Neural progenitor cell (in vitro differentiated cells): ENCODE measurements at places on chromosomes 7 and 10.

DNA sequence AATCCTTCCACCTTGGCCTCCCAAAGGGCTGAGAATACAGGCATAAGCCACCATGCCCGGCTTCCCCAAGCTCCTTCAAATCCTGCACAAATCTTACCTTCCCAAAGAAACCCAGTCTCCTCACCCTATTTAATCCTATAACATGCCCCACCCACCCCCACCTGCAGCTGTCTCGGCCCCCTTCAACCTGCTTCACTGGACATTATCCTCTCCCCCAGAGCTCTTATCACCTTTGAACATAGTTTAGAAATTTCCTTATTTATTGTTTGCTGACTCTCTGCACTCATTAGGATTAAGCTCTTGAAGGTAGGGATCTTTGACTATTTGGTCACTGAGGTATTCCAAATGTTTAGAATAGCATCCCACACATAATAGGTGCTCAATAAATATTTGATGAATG is 3.5 kb downstream of the ZNF467 start:
- DNase-seq: no peak

GRCh38 chr10:20185116-20185515 is 368.9 kb downstream of the PLXDC2 start:
- DNase-seq: peak; percentile 29

GRCh38 chr10:63260860-63261251 is 127.7 kb downstream of the NRBF2 start:
- DNase-seq: no peak

- no peak for DNase-seq
Measured at GRCh38 chr10:71845410-71846405, 5.3 kb downstream of the PSAP start.

DNA sequence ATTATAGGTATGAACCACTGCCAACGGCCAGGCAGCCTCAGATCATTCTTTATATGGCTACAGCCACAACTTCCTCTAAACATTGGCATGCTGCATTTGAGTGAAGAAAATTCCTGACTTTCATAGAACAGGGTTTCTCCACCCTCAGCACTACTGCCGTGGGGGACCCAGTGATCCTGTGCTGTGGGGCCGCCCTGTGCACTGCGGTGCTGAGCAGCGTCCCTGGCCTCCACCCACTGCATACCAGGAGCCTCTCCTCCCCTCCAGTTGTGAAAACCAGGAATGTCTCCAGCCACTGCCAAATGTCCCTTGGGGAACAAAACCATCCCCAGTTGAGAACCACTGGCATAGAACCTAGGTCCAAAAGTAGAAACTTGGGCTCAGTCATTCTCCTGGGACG is 15.8 kb downstream of the CNPY1 start:
- no peak for DNase-seq

- DNase-seq: no peak
Measured at GRCh38 chr10:14648946-14649345, 125.8 kb downstream of the FAM107B start.

GRCh38 chr7:57425969-57426628 is 23.9 kb upstream of the ZNF716 start:
- no peak for DNase-seq

DNA sequence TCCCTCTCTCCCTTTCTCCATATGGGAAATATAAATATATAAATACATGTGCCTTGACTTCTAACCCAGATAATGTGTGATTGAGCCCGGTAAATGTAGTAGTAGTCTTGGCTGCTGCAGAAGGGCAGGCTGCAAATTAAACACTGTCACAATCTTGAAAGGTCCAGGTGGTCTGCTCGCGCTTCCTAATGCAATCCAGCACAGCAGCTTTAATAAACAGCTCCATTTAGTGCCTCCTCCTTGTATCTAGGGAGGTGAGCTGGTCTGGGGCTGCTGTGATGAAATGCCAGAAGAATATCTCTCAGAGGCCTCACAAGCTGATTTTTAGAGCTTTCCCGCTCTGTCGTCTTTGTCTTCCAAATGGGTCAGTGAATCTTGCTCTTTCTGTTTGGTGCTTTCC is 782 bp downstream of the POU6F2 start:
- peak; percentile 16 for DNase-seq

GRCh38 chr10:132979491-132980425 is 37.4 kb upstream of the CFAP46 start:
- no peak for DNase-seq

DNA sequence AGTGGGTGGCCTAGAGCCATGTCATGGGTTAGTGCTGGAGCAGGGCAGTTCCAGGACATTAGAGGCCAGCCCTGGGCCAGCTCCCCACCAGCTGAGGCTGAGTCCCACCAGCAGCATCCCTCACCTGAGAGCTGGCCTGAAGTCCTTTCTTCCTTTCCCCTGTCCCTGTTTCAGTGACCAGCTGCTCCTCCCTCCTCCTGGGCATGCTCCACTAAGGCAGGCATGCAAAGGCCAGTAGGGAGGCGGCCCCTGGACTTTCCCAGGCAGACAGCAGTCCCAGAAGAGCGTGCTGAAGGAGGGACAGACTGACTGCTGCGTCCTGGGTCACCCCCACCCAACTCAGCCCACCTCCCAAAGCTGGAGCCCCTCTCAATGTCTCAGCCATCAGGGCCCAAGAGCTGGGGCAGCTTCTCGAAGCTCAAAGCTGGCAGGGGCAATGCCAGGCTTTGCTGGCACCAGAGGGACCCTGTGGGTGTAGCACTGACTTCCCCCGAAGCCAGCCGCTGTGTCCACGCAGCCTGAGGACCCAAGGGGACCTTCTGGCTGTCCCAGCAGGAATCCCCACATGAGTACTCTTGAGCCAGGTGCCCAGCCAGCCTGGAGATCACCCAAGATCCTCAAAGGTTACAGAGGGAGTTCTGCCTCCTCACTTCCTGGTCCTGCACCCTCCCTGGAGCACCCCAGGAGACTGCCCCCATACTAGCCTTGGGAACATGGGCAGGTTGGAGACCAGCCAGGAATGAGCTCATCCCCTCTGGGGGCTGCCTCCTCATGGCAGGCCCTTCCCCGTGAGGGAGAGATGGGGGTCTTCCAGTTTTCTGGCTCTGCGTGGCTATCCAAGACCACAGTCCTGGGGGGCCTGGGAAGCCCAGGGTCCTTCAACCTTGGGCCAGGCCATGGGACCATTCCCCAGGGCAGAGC is 35.2 kb upstream of the RET start:
- DNase-seq: no peak

DNA sequence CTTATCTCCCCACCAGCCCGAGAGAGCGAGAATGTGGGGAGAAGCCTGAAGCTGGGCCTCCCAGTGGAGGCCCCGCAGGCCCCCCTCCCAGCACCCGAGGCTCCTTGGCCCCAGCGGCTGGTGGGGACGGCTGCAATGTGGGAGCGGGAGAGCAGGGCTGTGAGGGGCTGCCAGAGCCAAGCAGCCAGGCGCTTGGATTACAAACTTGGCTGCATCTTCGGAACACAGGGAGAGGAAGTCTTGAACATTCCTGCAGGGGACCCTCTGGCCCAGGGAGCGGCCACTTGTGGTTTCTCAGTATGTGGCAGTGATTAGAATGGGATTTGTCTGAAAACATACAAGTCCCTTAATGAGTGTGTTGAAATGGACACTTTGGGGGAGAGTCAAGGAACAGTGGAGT is 23.2 kb downstream of the ELN start:
- DNase-seq: no peak

DNA sequence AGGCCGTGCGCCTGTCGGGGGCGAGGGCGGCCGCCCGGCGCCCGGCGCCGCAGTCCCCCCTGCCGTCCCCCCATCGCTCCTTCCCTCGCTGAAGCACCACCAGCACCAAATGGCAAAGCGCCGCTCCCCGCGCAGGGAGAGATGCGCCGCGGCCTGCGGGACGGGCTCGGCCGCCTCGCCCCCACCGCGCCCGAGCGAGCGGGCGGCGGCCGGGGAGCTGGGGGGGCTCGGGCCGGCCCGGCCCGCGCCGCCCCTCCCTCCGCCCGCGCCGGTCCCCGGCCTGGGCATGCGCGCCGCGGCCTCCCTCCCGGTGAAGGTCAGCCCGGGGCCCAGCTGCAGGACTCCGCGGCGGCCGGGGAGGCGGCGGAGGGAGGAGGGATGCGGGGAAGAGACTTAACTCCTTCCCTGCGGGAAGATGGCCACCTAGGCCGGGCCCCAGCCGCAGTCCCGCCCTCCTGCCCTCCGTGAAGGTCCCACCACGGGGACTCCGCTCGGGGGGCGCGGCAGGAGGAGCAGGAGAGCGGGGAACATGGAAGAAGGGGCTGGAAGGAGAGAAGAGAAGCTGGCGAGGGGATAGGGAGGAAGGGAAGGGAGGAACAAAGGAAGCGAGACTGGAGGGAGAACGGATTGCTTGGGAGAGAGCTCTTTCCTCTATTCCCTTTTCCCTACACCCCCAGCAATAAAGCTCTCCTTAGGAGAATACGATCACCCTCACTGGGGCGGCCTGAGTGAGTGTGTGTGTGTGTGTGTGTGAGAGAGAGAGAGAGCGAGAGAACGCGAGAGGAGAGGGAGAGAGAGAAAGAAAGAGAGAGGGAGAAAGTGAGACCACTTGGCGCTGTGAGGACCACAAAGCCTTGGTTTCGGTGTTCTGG is 3.4 kb upstream of the SMARCD3 start:
- DNase-seq: peak; percentile 83

DNA sequence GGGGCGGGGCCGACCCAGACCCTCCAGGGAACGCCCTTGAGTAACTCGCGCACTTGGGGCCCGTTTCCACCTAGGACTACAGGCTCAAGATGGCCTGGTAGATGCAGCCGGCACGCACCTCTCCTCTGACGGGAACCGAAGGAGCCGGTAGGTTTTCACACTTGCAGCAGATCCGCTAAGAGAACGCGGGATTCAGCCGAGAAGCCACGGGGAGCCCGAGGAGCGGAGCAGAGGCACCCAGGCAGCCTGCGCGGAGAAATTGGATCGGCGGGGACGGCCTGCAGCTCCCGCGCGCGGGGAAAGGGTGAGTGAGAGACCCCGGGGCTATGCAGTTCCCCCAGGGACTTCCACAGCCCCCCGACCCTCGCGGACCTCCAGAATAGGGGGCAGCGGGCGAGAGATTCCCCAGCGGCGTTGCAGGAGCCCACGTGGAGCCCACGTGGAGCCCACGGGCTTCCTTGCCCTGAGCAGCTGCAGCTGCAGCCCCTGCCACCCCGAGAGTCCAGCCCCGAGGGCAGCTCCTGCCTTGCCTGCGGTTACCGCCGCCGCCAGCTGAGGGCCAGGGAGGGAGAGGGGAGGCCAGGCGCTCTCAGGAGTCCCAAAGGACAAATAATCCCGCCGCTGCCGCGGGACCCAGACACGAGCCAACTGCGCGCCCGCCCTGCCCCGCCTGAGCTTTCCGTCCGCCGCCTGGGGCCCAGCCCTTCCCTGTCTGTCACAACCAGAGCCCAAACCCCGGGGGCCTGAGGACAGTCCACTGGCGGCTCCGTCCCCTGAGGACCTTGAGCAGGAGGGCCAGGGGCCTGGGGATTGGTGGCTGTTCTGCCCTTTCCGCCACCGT is 13.1 kb downstream of the IFT22 start:
- DNase-seq: peak; percentile 74

- DNase-seq: no peak
Measured at GRCh38 chr10:44014644-44015250, 366.1 kb upstream of the ZNF32 start.

- no peak for DNase-seq
Measured at GRCh38 chr10:7036951-7037350, 373.9 kb downstream of the SFMBT2 start.

DNA sequence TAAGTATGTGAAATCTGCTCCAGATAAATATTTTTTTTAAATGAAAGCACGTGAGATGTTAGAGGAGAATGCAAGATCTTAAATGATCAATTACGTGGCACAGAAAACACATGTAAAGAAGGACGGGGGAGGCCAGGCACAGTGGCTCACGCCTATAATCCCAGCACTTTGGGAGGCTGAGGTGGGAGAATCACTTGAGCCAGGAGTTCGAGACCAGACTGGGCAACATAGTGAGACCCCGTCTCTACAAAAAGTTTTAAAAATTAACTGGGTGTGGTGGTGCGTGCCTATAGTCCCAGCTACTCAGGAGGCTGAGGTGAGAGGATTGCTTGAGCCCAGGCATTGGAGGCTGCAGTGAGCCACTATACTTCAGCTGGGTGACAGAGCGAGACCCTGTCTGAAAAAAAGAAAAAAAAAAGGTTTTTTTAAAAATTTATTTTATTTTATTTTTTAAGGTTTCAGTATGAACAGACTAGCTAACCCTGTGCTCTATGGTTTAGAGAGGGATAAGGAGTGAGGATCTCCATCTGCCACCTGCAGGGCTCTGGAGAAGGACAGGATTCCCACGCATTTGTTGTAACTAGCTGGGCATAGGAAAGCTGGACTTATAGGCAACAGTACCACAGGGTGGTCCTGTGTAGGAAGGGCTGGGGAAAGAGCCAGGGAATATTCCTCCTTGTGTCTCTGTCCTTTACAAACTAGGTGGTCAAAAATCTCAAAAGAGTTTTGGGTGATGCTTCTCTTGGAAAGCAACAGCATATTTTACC is 113.2 kb downstream of the SPAG6 start:
- DNase-seq: no peak

GRCh38 chr10:24012249-24012803 is 196.6 kb upstream of the KIAA1217 start:
- peak; percentile 30 for DNase-seq

- no peak for DNase-seq
Measured at GRCh38 chr7:46387646-46388045, 466.6 kb upstream of the IGFBP3 start.

DNA sequence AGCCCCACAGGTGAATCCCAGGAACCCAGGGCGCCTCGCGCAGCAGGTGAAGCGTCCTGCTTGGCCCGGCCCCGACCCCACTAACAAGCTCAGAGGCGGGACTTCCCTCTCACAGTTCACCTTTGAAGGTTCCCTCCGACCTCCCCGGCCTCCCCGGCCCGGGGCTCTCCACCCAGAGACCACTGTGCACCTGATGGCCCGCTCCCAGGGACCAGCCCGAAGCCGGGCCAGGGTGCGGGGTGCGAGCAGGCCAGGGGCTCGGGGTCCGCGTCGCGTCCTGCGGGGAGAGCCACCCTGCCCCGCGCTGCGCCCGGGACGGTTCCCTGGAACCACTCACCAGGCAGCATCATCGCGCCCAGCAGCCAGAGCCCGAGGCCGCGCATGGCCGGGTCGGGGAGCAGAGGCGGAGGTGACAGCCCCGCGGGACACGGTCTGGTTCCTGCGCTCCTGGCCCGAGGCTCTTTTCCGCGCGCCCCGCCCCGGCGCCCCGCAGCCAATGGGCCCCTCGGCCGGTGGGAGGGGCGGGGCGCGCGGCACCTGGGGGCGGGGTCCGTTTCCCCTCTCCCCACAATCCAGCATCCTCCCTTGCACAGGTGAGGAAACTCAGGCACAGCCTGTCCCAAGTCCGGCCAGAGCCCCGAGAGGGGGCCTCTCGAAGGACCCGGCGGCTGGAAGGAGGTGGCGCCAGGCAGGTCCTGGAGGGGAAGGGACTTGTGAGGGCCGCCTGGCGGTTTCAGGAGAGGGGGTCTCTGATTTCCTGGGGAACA is at the start of gene ADAM8:
ADAM8 (minus strand) TSS at position 434 of the 767 bp plus-strand sequence; CDS start at position 383, 51 bp downstream.
- peak; percentile 77 for DNase-seq
